Muscle of leg (tissue), 16 donors: ENCODE measurements at places on chromosomes 2 and 18.
A peak's percentile ranks its signal among the peaks of the same experiment; 100 is the strongest.

GRCh38 chr2:113977660-113978523 lies 88.0 kb downstream of the ACTR3 start:
- DNase-seq: peak; percentile 77

DNA sequence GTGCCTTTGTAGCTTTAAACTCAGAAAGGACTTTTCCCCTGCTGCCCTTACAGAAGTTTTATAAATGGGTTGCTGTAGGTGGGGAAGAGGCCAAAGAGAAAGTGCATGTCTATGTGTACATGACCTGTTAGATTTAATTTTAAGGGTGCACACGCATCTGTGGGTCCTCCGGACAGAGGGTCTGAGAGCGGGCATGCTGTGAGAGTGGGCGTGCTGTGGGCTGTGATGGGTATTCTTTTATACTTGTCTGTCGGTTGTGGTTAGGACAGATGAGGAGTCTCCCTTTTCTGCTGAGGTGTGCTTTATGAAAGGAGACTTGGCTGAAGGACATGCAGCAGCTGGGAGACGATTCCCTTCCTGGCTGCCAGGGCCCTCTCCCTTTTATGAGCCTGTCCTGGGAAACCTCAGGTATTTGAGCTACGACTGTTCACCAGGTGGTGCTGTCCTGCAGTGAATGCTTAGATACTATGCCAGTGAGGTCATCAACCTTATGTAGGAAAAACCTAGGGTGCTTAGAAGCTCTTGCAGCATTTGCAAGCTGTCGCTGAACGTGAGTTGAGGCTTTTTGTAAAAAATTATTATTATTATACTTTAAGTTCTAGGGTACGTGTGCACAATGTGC lies 67.5 kb downstream of the TANC1 start:
- peak; percentile 56 for DNase-seq

GRCh38 chr2:95021023-95021416 lies 4.5 kb upstream of the MAL start:
- no peak for DNase-seq

DNA sequence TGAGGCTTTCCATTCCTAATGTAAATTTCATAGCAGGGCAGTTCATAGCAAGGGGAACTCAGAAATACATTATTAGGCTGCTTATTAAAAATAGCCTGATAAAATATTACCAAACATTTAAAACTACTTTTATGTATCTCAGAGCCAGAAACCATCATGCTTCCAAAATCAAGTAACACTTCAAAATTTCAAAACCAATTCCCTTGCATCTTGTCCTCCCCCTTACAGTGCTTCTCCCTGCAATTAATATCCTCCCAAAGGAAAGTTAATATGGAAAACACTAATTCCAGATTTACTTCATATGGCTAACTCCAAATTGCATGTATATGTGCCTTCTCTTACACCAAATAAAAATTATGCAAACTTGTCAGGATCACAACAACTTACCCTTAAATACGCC lies 6.6 kb downstream of the PLEKHH2 start:
- no peak for DNase-seq

DNA sequence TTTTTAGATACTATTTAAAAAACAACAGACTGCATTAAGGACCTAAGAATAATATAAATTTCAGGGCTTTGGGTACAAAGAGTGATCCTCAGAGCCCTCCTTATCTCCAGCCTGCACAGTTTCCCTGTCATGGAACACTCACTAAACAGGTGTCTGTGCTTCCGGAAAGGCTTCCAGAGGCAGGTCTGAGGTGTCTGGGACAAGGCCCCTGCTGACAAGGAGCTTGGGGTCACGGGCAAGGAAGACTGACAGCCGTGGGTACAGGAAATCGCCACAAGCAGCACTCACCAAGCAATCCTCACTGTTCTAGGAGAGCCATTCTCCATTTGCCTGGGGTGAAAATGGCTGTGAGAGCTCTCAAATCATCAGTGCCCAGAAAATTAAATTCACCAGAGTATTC lies 220.3 kb upstream of the PXDN start:
- no peak for DNase-seq

DNA sequence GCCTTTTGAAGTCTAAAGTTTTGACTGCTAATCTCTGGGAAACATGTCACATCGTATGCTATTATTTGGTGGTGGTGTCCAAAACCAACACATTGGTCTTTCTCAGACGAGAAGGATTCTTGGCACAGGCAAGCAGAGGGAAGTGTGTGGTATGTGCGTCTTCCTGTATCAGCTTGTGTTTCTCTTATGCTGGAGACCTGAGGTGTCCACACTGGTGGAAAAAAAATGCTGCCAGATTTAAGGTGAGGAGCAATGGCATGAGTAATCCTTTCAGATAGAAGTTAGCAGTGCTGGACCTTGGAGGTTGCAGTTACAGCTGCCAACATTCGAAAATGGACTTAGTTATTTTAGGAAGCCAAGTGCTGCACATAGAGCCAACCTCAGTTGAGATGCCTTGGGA lies 11.7 kb upstream of the FHL2 start:
- peak; percentile 57 for DNase-seq

DNA sequence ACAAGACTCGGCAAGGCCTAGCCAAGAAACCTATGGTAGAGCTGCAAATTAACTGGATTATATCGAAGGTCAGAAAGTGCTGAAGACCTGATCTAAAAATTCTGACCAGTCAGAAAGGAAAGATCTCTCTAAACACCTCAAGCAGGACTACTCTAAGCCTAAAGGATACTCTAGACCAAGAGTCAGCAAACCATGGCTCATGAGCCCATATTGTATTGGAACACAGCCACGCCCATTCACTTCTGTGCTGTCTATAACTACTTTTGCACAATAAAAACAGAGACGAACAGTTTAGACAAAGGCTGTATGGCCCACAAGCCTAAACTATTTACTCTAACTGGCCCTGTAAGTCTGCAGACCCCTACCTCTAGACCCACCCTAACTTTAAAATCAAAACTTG lies 18.7 kb downstream of the RTN4 start:
- no peak for DNase-seq

GRCh38 chr2:47558768-47559684 lies 156.1 kb downstream of the MSH2 start:
- DNase-seq: peak; percentile 31

- peak; percentile 2 for DNase-seq
Observed at GRCh38 chr2:142843731-142844130, 33.7 kb upstream of the KYNU start.

GRCh38 chr2:239393388-239393940 lies 7.4 kb downstream of the HDAC4 start:
- peak; percentile 43 for DNase-seq

GRCh38 chr2:236178890-236179235 lies 10.7 kb upstream of the GBX2 start:
- DNase-seq: no peak

- no peak for DNase-seq
Observed at GRCh38 chr18:45007531-45007930, 326.8 kb downstream of the SETBP1 start.

GRCh38 chr2:97948926-97949325 lies 46.8 kb downstream of the TMEM131 start:
- DNase-seq: no peak

- no peak for DNase-seq
Observed at GRCh38 chr2:214896274-214896673, 86.8 kb upstream of the BARD1 start.

- no peak for DNase-seq
Observed at GRCh38 chr2:242038928-242039341, 169.4 kb downstream of the RTP5 start.

DNA sequence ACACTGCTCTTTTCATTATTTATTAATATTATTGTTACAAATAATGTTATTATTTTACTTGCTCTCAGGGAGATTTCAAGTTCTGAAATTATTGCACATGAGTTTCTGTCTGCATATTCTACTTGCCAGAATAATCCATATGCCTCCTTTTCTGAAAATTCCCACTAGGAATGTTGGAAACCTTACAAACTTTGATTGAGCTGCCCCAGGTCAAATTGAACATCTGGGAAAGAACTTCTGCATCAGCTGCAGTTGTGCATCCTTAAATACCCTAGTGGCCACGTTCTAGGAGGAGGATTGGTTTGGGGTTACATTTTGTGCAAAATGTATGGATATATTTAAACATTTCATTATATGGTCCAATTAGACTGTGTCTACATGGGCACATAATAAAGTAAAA lies 1302.7 kb upstream of the PIK3C3 start:
- DNase-seq: peak; percentile 76

- peak; percentile 16 for DNase-seq
Observed at GRCh38 chr2:98377544-98377943, 31.3 kb downstream of the CNGA3 start.

GRCh38 chr2:99960790-99961189 lies 181.6 kb downstream of the AFF3 start:
- DNase-seq: no peak

GRCh38 chr18:50038448-50038847 lies 156.5 kb downstream of the MYO5B start:
- peak; percentile 3 for DNase-seq
